ENCODE measurements at places on chromosomes 7 and 10. TPM values are rescaled to one million over a fixed set of nuclear protein-coding genes. Genes with fewer than 3 reads are reported as not detected.

METTL2B gene
- total RNA-seq, result 33.8 TPM

PTN gene
- not detected for total RNA-seq

GDF2 gene
- total RNA-seq, result not detected

HMX2 gene
- total RNA-seq, result not detected

AKR1E2 gene
- total RNA-seq, result 3.3 TPM

TMEM270 gene
- total RNA-seq, result not detected

MBLAC1 gene
- total RNA-seq, result 2.9 TPM

ANXA8L1 gene
- total RNA-seq, result not detected

FFAR4 gene
- total RNA-seq, result 88.1 TPM

ABCB1 gene
- 0.31 TPM for total RNA-seq

UCMA gene
- total RNA-seq, result not detected

NPC1L1 gene
- total RNA-seq, result 0.13 TPM

C7orf33 gene
- not detected for total RNA-seq

ZNF775 gene
- 10.7 TPM for total RNA-seq

PARD3 gene
- 24.3 TPM for total RNA-seq

GHRHR gene
- not detected for total RNA-seq

ATOH7 gene
- total RNA-seq, result not detected

NKX6-2 gene
- total RNA-seq, result not detected

LRGUK gene
- total RNA-seq, result 0.03 TPM

SKIDA1 gene
- not detected for total RNA-seq

NPSR1 gene
- total RNA-seq, result 3.0 TPM
